ENCODE measurements at places on chromosomes 11 and 22. TPM values are rescaled to one million over a fixed set of nuclear protein-coding genes. Genes with fewer than 3 reads are reported as not detected.

DNA sequence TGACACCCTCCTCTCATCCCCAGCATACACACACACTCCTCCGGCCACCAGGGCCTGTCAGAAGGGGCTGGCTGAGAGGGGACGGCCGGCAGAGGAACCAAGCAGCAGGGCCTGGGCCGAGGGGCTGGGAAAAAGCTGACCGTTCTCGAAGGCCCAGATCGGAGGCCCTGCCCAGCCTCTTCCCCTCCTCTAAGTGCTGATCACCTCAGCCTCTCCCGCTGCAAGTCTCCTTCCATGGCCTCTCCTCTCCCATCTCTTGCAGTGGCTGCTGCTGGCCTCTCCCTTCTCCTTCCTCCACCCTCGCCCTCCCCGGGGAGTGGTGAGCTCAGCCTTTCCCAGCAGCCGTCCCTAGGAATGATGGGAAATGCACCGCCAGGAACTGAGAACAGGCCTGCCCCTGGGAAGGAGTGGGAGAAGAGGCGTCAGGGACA, 39.6 kb downstream of the ARRB1 start:
- no peak for DNase-seq

- no peak for DNase-seq
Measured at GRCh38 chr11:111428113-111428876, 49.2 kb upstream of the POU2AF1 start.

- DNase-seq, result no peak
Measured at GRCh38 chr22:41285441-41285819, 557 bp downstream of the RANGAP1 start.

- no peak for DNase-seq
Measured at GRCh38 chr11:130715877-130716220, 200.4 kb downstream of the SNX19 start.

- DNase-seq, result no peak
Measured at GRCh38 chr11:115606498-115607220, 102.4 kb upstream of the CADM1 start.

DNA sequence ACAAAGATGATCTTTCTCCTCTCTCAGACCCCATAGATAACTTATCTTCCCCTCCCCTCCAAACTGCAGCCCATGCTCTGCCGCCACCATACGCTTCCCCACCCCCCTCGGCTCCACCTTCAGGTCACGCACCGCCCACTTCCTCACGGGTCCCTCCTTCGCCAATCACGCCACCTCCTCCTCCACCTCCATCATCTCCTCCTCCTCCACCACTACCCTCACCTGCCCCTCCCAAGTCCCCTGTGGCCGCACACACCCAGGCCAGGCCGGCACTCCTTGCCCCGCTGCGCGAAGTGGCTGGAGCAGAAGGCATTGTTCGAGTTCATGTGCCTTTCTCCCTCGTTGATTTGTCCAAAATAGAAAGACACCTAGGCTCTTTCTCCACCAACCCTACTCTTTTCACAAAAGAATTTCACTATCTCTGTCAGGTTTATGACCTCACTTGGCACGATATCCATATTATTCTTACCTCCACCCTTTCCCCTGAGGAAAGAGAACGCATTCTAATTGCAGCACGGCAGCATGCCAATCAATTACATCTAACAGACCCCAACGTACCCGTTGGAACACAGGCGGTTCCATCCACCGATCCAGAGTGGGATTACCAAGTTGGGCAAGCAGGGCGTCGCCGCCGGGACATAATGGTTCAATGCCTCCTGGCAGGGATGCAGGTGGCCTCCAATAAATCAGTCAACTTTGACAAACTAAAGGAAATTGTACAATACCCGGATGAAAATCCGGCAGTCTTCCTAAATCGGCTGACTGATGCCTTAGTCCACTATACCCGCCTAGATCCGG, 12.3 kb upstream of the OR56A3 start:
- no peak for DNase-seq

DNA sequence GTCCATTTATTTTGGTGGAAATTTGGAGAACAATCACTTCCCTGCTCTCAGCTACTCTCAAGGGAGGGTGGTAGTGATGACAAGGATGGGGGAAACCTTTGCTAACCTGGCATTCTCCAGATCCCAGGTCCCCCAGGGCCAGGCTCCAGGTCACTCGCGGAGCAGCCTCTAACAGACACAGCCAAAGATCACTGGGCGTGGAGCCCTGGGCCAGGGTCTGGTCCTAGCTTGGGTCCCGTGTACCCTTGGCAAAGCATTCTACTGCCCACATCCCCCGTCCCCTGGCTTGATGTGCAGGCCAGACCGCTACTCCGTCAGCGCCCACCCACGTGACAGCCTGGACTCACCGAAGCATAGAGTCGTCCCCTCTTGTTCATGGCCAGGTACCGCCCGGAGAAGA, 3.2 kb downstream of the FGF3 start:
- DNase-seq, result no peak

- no peak for DNase-seq
Measured at GRCh38 chr11:3949125-3949524, 93.7 kb downstream of the STIM1 start.

Gene CADM1
- 76.0 TPM for total RNA-seq

Gene MAPK8IP2
- total RNA-seq, result 1.2 TPM

DNA sequence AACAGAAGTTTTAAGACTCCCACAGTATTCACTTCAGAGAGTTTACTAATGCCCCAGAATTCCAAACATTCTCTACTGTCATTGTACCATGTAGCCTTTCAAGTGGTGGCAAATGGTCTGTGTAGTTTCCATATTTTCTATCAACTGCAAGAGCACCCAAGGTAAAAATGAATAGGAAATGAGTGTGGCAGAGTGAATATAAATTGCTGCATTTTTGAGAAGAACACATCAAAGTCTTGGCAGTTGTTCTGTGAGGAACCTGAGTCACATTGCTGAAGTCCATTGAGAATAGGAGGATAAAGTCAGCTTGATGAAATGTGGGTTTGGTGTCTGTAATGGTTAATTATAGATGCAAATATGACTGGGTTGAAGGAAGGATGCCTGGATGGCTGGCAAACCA, 193.6 kb downstream of the AASDHPPT start:
- no peak for DNase-seq

- no peak for DNase-seq
Measured at GRCh38 chr11:32433101-32433913, 2.0 kb downstream of the WT1 start.

DNA sequence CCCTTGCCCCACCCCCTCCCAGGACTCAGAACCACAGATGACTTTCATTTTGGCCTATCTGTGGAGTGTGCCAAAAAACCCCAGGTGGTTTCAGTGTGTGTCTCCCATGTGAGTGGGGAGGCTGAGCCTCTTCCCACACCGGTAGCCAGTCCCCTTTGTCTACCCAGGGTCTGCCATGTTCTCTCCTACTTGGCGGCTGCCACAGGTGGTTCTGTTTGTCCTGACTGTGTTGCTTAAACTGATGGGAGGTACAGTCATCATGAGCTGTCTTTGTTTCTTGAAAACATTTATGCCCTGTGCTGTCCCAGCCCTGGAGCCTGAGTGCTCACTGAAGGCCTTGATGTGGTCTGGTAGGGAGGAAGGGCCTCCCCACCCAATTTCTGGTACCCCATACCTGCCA, 39.7 kb upstream of the SUSD2 start:
- no peak for DNase-seq

DNA sequence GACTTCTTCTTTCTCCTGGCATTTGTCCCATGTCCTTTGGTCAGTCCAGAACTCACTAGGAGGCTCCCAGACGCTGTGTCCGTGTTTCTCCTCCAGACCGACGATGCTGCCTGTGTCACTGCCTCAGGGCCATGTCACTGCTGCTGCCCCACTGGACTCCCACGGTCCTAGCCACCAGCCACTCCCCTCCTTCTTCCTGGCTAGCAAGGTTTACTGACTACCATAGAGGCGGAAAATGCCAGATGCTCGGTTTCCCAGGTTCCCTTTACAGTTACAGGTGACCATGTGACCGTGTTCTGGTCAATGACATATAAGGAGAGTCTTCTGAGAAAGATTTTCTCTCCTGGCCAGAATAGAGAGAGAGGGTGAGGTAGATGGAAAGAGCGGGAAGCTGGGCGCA, 40.7 kb upstream of the RBFOX2 start:
- DNase-seq, result no peak

DNA sequence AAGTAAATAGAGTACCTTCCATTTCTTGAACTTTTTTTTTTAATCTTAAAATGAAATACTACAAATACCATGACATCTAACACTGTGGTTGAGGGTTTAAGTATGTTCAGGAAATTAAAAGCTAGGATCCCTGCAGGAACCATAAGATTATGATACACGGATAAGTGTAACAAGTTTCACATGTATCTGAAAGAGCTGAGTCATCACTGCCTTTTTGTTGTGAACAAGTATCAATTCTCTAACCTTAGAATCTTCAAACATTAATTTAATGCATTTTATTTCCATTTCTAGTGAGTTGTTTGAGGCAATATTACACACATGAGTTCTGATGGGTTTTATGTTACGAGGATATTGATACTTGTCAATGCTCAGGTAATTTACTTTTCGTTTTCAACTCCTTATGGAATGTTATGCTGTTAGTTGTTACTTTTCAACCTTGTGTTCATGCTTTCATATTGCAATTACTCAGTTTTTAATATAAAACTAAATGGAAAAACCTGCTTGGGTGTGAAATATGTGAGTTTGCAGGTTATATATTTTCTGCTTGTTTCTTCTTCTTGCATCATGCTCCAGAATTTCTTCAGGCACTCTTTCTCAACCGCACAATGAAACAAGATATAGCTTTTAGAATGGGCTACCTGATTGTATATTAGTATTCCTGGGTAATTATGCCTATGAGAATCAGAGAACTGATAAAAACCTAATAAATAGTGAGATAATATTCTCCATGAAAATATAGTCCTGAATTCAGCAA, 361.3 kb upstream of the MTNR1B start:
- no peak for DNase-seq

DNA sequence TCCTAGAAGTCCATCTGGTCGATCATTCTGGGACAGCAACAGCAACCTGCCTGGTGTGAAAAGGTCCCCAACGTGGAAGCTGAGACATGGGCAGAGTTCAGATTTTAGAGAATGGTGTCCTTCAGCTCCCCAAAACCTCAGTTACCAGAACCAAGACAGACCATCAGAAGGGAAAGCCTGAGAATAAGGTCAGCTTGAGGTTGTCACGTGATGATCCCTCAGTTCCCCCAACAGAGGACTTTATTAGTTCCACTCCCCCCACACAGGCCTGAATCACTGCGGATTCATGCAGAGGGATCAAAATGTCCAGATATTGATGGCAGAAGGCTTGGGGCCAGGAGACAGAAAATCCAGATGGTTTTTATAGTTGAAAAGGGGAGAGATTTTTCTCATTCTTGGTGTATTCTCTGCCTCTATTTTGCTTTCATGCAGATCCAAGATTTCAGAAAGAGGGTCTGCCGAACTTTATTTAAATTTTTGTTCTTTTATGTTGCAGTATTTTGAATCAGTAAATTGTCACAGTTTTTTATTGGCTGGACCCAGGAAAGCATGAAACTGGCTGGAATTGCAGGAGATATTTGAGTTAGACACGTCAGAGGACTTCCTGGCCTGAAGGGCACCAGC, 139.0 kb upstream of the NTM start:
- no peak for DNase-seq

Gene CXCR5
- not detected for total RNA-seq

DNA sequence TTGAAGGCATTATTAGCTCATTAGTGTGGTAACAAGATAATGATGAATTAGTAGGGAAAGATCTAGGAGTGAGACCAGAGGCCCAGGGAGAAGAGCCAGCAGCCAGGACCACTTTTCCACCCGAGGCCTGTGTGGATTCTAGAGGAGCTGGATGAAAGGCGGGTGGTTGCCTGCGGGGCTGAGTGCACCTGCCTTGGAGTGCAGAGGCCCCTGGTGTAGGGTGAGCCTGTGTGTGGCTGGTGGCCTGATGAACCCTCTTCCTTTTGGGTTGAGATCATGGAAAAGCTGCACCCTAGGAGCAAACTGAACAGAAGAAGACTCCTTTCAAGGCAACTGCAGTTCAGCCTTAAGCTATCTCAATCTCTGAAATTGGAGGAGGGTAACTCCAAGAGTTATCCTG, 5.9 kb upstream of the TP53AIP1 start:
- DNase-seq, result no peak

DNA sequence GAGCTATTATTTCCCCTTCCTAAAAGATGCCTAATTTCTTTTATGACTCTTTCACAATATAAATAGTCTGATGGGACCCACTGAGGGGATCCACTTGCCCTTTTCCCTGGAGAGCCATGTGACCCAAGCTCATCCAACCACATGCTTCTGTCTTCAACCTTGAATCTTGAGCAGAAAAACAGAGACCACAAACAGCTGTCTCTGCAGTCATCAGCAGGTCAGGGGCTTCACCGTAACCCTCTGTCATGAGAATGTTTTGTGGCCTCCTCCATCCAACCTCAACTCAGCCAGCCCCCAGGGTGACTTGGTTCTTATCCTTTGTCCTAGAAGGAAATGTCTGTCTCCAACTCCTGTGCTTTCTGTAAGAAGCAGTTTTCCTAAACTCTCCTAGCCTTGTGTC, 129.6 kb upstream of the POU2AF2 start:
- no peak for DNase-seq

Gene DDIAS
- total RNA-seq, result 7.8 TPM

DNA sequence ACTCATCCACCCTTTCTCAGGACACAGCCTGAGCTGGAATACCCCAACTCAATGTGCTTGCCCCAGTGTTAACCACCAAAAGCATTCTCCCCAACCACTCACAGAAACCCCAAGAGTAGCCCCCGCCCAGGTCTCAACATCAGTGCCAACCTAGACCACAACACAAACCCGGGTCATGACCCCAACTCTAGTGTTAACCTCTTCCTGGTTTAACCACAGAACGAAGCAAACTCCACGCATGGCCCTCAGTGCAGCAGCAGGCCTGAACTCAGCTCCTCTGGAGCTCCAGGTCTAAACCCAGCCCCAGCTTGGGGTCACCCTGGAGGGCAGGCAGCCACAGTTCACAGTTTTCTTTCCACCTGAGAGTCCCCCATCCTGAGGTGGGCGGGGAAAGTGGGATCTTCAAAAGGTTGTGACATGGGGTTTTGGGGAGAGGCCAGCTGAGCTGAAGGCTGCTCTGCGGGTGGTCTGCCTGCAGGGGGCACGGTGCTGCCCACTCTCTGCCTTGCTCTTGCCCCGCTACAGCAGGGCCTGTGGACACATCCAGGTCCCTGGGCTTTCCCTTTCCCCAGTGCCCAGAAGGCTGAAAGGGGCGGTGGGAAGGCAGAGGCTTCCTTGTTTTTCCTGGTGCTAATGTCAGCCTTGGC, 37.9 kb downstream of the NECTIN1 start:
- DNase-seq, result no peak

DNA sequence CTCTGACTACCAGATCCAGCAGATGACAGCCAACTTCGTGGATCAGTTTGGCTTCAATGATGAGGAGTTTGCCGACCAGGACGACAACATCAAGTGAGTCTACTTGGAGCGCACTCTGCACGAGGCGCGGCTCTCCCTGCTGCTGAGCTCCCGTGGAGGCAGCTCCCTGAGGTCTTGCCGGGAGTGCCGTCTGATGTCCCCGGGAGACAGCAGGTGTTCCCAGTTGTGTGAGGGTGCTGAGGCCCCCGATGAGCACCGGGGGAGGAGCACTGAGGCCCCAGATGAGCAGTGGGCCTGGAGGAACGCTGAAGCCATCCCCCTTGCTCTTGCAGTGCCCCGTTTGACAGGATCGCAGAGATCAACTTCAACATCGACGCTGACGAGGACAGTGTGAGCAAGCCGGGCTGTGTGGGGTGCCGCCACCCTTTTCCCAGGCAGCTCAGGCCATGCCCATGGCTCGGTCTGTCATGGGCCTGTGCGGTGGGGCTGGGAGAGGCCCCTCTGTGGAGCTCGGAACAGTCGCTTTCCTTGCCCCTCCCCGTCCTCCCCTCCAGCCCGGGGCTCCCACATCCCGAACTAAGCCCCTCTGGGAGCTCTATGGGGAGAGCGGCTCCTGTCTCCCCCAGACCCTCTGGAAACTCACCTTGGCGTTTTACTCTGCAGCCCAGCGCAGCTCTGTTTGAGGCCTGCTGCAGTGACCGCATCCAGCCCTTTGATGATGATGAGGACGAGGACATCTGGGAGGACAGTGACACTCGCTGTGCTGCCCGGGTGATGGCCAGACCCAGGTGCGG, 37.1 kb downstream of the SBF1 start:
- DNase-seq, result no peak
